ENCODE measurements at places on chromosomes 7 and 10.

- no peak for DNase-seq
Observed at GRCh38 chr7:88700725-88701124, 58.8 kb upstream of the ZNF804B start.

- DNase-seq: no peak
Observed at GRCh38 chr10:121324678-121325213, 273.5 kb downstream of the FGFR2 start.

DNA sequence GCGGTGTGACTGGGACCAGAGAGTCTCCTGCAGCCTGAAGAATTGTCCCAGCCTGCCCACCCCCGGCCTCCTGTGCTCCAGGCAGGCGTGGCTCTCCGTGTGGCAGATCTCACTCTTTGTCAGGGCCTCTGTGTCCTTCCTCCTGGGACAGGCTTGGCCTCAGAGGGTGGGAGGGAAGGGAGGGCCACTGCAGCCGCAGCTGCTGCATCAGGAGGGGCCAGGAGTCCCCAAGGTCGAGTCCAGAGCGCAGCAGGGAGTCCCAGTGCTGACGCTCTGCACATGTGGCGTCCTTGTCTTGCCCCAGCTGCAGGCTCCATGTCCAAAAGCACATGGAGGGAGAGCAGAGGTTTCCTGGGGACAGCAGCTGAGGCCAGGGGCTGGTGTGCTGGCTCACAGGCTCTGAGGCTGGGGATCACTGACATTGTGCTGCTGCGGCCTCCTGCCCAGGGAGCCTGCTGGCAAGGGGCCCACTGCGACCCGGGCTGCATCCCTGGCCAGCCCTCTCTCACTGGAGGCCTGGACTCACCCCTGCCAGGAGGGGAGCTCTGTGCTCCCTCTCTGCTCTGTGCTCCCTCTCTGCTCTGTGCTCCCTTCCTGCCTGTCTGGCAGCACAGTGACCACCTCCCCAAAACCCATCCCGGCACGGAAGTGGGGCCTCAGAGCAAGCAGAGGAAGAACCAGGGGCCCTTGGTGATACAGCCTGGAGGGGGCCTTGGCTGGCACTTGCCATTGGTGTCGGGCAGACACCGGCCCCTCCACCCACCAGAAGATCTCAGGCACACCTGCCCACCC lies 114.6 kb upstream of the RET start:
- DNase-seq: no peak

- DNase-seq: no peak
Observed at GRCh38 chr7:113797420-113798010, 121.3 kb downstream of the PPP1R3A start.

DNA sequence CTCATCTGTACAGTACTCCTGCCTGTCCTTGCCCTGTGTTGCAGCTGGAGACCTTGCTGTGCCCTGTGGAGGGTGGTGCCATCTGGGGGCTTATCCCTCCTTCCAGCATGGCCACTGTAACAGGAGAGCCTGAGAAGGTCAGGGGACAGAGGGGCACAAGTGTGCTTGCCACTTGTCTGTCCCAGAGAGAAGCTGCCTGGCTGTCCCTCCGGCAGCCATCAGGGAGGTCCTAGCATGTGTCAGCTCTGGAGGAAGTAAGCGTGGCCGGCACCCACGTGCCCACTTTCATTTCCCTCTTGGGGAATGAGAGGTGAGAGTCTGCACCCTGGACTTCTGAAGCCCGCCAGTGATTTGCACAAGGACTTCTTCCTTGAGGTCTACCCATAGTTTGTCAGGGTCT lies 97.0 kb upstream of the PPIF start:
- DNase-seq: no peak

GRCh38 chr7:98617051-98617959 lies at the start of gene NPTX2:
NPTX2 (plus strand) TSS chr7:98617285; CDS start chr7:98617462, 177 bp downstream.
- peak; percentile 56 for DNase-seq

DNA sequence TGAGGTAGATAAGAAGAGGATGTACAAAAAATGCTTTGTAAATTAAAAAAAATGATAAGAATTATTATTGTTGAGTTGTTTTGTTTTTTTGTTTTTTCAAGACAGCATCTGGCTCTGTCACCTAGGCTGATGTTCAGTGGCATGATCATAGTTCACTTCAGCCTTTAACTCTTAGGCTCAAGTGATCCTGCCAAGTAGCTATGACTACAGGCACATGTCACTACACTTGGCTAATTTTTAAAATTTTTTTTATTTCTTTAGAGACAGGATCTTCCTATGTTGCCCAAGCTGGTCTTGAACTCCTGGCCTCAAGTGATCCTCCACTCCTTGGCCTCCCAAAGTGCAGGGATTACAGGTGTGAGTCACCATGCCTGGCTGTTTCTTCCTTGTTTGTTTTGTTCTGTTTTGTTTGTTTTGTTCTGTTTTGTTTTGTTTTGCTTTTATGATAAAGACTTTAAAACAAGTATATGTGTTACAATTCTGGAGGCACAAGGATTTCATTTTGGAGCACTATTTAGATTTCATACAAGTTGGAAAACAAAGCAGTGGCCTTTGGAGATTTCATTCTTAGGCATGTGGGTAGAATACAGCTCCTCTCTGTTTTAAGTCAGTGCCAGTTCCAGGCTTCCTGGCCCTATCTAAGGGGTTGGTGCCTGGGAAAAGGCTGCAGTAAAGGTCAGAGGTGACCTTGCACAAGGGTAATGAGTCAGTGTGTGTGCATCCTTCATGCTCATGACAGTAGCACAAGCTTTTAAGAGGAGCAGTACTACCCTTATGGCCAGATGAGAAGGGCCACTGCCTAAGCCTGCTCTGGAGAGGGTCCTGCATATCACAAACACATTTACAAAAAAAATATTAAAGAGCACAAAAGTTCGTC lies 17.9 kb downstream of the FGFBP3 start:
- no peak for DNase-seq

- DNase-seq: no peak
Observed at GRCh38 chr7:31873816-31874597, 187.0 kb downstream of the PPP1R17 start.

GRCh38 chr10:103584216-103585010 lies 90.9 kb downstream of the NEURL1 start:
- DNase-seq: peak; percentile 76

DNA sequence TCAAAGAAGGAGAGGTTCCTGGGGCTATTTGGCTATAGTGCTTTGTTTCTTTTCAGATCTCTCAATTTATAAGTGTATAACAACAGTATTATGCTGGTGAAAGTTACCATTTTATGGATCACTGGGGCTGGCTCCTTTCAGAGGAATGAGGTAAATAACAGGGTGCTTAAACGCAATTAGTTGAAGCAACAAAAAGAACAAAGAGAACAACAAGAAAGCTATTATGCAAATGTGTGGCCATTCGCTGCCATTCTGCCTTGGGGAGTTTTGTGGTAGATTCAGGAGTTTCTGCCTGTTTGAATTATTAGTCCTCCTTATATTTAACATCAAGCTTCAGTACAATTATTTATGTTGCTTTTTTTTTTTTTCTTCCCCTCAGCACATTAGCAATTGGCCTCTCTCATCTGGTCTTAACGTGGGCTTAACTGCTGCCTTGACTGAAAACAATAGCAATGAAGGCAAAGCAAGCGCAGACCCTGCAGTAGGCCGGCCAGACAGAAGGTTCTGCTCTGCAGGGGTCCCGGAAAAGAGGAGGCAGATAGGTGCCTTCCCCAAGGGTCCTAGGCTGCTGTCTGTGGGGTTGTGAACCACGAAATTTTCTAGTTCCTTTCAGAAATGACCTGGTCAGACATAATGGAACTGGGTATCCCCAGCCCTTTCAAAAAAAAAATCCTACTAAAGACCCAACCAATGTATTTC lies 339.9 kb upstream of the PODXL start:
- no peak for DNase-seq

- DNase-seq: no peak
Observed at GRCh38 chr10:90920986-90921666, at the start of gene ANKRD1. ANKRD1 (minus strand) TSS chr10:90921087; CDS start chr10:90921027, 60 bp downstream.

DNA sequence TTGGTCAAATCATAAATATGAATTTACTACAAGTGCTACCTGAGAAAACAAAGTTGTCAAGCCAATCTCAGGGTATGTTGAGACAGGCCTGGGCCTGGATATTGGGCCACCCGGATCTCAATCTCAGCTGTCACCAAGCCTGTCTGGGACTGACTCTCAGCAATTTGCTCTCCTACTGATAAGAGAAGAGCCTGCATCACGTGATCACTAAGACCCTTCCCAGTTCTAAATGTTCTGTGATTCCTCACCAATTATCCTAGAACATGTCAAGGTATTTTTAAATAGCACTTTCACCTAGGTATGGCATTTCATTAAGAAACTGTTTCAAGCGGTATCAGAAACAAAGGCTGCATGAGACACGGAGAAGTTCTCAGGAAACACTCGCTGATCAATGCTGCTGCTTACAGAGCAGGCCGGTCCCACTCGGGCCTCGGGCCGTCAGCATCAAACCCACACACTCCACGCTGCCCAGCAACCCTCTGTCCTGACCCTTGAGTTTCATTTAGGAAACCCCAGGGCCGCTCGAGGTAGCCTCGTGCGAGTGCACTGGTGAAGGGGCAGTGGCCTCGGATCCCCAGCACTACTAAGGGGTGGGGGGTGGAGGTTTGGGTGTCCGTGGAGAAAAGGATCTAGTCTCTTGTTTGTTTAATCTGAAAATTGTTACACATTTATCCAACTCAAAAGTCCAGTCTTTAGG lies 4.1 kb downstream of the KLF6 start:
- DNase-seq: no peak

- no peak for DNase-seq
Observed at GRCh38 chr7:128035712-128036111, 4.5 kb upstream of the LRRC4 start.

GRCh38 chr10:132374612-132375011 lies 22.4 kb upstream of the PWWP2B start:
- no peak for DNase-seq

DNA sequence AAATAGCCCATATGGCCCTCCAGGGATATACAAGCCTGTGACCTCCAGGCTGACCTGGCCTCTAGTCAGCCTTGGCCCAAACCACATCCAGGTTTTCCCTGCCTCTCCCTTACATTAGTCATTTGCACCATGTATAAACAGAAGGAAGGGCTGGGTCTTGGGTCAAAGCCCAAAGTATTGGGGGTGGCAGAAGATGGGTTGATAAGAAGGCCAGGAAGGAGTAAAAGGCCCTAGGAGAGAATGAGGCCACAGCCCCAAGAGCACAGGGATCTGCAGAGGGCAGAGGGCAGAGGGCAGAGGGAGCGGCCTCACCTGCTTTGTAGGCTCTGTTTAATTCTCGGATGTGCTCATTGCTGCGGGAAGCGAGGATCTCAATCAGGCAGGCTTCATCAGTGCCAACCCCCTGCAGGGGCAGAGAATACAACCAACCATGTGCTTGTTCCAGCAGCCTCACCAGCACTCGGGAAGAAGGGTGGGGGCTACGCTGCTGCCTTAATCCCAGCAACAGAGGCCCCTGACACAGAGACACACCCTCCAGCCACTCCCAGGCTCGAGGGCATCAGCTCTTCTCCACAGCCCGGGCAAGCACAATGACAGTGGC lies 31.3 kb downstream of the PLAC9 start:
- DNase-seq: no peak

DNA sequence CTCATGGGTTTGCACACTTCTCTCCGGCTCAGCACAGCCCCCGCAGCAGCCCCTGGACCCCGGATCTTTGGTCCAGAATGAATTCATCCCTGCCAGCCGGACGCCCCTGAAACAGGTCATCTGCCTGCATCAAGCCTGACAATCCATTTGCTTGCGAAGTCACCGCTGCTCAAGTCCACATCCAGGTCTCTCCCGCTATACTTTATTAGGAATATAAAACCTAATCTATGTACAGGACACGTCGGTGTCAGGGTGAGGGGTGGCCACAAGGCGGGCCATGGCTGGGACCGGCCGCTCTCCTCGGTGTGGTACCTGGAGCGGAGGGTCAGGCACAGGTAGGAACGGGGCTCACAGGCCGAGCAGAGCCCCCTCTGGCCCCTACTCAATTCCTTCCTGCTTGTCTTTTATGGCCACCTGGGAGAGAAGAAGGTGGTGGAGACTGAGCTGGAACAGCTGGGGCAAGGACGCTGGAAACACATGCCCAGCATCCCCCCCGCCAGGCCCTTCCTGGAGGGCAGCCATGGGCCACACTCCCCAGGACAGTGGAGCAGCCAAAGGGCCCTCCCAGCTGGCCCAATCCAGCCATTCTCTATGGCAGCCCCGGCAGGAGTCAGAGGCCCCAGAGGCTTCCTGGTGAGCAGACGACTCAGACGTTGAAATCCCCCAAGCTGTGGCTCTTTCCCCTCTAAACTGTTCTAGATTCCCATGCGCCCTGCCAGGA lies 5.3 kb downstream of the POLR2J start:
- DNase-seq: peak; percentile 1

GRCh38 chr10:98267069-98267893 lies 713 bp downstream of the LOXL4 start:
- DNase-seq: no peak

GRCh38 chr10:101290431-101290830 lies 61.2 kb upstream of the LBX1 start:
- no peak for DNase-seq

DNA sequence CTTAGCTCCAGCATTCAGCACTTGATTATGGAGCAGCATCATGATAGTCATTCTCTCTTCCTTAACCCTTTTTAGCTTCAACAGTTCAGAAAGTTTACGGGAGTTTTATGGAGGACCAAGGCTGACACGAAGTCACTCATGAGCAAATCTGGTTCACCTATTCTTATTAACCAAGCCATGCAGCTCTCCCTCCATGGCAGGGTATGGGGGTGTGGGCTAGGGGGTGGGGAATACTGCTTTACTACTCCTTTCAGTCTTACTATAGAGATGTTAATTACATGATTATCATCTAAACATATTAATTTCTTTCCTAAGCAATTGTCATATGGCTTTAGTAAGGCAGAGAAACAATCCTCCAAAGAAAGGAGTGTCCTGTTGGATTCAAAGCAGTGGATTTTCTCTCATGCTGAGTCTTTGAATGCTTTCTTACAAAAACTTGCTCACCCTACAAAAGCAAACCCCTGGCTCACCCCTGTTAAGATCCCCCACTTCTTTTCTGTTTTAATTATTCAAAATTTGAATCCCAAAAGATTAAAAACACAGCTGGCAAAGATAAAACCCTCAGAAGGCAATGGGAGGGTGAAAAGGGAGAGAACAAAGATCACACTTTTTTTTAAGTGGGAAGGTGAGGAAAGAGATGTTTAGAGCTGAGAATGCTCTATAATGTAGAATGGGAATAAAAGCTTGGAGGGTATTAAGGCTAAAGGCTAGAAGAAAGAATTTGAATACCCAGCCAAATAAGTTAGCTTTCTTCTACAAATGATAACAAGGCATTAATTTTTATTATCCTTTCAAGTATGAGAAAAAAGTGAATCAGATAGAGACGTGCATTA lies 46.4 kb upstream of the SEMA3E start:
- no peak for DNase-seq

GRCh38 chr7:77904252-77904651 lies 105.7 kb downstream of the PHTF2 start:
- DNase-seq: no peak

DNA sequence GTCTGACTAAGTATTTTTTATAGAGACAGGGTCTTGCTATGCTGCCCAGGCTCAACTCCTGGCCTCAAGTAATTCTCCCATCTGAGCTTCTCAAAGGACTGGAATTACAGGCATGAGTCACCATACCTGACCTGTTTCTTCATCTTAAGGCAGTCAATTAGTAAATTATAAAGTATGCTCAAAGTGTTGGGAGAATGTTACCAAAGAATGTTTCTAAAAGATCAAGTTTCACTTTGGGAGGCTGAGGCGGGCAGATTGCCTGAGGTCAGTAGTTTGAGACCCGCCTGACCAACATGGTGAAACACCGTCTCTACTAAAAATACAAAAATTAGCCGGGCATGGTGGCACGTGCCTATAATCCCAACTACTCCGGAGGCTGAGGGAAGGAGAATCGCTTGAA lies 117.0 kb downstream of the ALOX5 start:
- DNase-seq: no peak

GRCh38 chr10:79379512-79380124 lies 32.3 kb downstream of the PPIF start:
- DNase-seq: no peak

- DNase-seq: no peak
Observed at GRCh38 chr7:135936497-135937217, 40.5 kb downstream of the MTPN start.

Data from stimulated activated CD4-positive, alpha-beta T cell treated with anti-CD3 and anti-CD28 coated beads, Interleukin-15, amount 100 ng/mL, for 24 hours (primary cell).